ENCODE measurements at places on chromosomes 13 and 19.
A peak's percentile ranks its signal among the peaks of the same experiment; 100 is the strongest.

DNA sequence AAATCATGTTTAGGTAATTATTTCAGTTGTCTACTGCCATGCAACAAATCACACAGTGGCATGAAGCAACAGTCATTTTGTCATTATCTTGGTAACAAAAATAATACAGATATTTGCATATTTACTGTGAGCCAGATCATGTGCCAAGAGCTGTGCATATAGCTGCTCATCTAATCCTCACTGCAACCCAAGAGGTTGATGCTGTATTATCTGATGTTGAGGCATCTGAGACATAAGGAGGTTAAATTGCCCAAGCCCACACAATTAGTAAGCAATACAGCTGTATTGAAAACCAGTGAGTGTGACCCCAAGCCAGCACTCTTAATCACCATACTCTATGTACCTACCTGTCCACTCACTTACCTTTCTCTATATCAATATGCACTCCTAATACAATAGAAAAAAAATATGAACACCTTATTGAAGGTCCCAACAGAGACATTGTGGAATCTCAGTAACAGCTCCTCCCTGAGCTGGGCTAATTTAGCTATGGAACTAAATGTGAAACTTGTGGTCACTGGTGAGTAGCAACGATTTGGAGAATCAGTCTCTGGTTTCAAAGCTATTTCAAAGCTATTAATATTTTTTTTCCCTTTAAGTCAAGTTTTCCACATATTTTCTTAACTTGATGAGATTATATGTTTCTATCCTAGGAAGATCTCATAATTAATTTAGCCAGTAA is 185.2 kb downstream of the KLF12 start:
- no peak for DNase-seq

DNA sequence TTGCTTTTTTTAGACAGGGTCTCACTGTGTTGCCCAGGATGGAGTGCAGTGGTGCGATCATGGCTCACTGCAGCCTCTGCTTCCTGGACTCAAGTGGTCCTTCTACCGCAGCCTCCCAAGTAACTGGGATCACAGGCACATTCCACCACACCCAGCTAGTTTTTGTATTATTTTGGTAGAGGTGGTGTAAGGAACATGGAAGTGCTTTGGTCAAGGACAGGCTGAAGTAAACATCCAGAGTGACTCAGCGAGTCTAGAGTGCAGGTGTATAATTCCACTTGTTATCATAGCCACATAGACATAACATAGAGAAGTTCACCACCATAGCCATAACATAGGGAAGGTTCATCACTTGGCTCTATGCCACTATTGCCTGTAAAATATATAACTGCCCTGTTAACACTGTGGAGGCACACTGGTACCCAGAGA is 98.6 kb downstream of the RBM26 start:
- no peak for DNase-seq

DNA sequence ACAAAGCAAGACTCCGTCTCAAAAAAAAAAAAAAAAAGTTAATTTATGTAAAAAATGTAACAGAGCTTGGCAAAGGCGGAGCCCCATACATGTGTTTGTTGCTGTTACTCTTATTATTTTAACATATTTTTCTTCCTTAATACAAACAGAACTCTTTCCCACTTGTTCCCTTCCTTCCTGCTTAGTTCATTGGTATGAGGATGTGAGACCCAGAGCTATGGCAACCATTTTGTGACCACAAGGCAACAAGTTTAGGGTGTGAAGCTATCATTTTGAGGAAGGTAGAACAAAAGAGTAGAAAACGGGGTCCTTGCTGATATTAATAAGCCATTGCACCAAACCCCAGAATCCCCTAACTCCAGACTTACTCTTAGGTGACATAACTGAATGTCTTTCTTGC is 5.4 kb downstream of the IFNL1 start:
- DNase-seq, result no peak

GRCh38 chr13:113475280-113475679 is 15.2 kb downstream of the DCUN1D2 start:
- DNase-seq, result no peak

DNA sequence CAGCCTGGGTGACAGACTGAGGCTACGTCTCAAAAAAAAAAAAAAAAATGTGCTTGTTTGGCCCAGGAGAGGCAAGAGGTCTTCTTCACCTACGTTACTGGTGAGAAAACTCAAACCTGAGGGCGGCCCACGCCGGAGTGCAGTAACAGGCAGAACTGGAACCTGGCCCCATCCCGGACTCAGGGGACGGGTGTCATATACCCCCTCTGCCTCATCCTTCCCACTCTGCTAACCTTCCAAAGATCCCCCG is 414 bp upstream of the ADAT3 start:
- DNase-seq, result no peak

DNA sequence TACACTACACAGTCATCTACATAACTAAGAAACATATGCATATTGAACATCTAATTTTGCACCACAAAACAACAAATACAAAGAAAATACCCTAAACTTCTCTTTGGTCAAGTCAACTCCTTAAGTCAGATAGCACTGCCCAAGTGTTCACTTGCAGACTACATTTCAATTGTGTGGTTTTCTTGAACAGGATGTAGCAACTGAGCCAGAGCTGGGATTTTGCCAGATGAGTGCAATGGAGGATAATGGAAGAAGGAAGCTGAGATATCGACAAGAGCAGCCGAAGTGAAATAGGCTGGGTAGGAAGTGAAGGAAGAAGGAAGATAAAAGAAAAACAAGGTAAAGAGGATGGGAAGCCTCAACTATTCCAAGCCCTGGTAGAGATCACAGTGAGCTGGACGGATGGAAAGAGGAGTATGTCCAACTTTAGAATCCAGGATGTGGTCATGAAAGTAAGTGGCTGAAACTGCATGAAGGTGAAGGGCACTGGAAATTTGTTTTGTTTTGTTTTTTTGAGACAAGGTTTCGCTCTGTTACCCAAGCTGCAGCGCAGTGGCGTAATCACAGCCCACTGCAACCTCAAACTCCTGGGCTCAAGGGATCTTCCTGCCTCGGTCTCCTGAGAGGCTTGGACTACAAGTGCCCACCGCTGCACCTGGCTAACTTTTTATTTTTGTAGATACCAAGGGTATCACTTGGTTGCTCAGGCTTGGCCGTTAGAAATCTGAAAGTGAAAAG is 15.0 kb downstream of the NUFIP1 start:
- no peak for DNase-seq

DNA sequence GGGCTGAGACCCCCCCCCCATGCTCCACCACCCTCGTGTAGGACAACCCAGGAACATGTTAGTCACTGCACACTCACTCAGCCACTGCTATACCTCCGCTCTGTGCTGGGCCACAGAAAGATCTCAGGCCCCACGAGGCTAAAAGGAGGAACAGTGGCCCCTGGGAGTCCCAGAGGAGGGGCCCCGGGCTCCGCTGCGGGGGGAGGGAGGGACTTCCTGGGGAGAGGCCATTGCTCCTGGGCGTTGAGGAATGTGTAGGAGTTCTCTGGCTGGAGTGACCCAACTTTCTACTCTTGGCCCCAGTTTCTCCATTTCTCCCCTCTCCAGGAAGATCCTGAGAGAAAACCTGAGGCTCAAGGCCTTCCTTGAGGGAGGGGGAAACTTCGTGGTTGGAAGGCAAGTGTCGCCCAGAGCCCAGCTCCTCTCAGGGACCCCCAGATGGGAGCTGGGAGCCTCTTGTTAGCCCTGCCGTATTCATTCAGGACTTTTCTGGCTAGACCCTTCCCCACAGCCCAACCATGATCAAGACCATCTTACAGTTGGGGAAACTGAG is 13.6 kb downstream of the ONECUT3 start:
- DNase-seq, result no peak

GRCh38 chr19:35248310-35249145 is at the start of gene LSR:
LSR (plus strand) TSS chr19:35249002; CDS start chr19:35249023, 21 bp downstream.
- DNase-seq, result peak; percentile 75

Measured in activated CD4-positive, alpha-beta T cell treated with anti-CD3 and anti-CD28 coated beads, Interleukin-2, amount 50 U/mL, for 48 hours (primary cell).